ENCODE measurements at places on chromosomes 4 and X. TPM values are rescaled to one million over a fixed set of nuclear protein-coding genes. Genes with fewer than 3 reads are reported as not detected.

Gene RTL9
- 0.07 TPM for total RNA-seq

Gene PFKFB1
- total RNA-seq = 1.1 TPM

Gene TBC1D19
- total RNA-seq = 2.8 TPM

DNA sequence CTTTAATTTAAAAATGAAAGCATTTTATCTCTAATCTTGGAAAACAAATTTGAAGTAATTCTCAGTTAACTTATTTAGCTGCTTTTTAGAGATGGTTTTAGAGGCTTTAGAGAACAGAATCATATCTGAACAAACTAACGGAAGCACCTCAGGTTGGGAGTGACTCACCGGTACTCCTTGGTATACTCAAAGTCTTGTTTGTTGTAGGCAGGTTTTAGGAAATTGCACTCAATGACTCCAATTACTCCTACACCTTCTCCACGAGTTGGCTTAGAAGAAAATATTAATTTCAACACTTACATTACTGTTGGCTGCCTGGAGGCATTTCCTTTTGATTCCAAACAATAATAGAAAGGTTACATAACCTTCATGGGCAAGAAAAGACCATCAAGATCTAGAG, 23.6 kb downstream of the MORC4 start:
- DNase-seq = no peak

- DNase-seq = no peak
These were observed 44.0 kb upstream of the SCD5 start for GRCh38 chr4:82842593-82842992.

GRCh38 chr4:113607998-113608397, 153.5 kb downstream of the CAMK2D start:
- DNase-seq = no peak
